ENCODE measurements at places on chromosomes 7 and 10. TPM values are rescaled to one million over a fixed set of nuclear protein-coding genes. Genes with fewer than 3 reads are reported as not detected.

NET1 gene
- 145 TPM for total RNA-seq

RELN gene
- total RNA-seq: 3.0 TPM

SORCS3 gene
- total RNA-seq: 0.16 TPM

CHAT gene
- not detected for total RNA-seq

PHYHIPL gene
- total RNA-seq: 0.44 TPM

CLDN3 gene
- 81.6 TPM for total RNA-seq

PON3 gene
- 5.9 TPM for total RNA-seq

TSPAN14 gene
- total RNA-seq: 74.8 TPM

TUBAL3 gene
- 1.9 TPM for total RNA-seq

SH2D4B gene
- not detected for total RNA-seq

CYP2C19 gene
- total RNA-seq: not detected

EPHB4 gene
- 21.4 TPM for total RNA-seq

NACAD gene
- 3.2 TPM for total RNA-seq

ATG9B gene
- total RNA-seq: 0.44 TPM

ABCB4 gene
- total RNA-seq: 0.33 TPM

LEP gene
- total RNA-seq: 41.6 TPM

CTAGE15 gene
- total RNA-seq: not detected

TMEM213 gene
- total RNA-seq: 2.3 TPM

DMBT1 gene
- 0.15 TPM for total RNA-seq

TMEM229A gene
- total RNA-seq: not detected

ACSM6 gene
- total RNA-seq: 0.66 TPM

BAMBI gene
- total RNA-seq: 41.9 TPM

TMEM140 gene
- total RNA-seq: 55.7 TPM

MKX gene
- total RNA-seq: 1.8 TPM

FGFR2 gene
- 62.8 TPM for total RNA-seq

ANKRD30A gene
- total RNA-seq: 2.6 TPM

CYP3A4 gene
- total RNA-seq: 0.59 TPM

LUC7L2 gene
- total RNA-seq: 108 TPM

DNAJB12 gene
- total RNA-seq: 38.7 TPM

ACSL5 gene
- total RNA-seq: 31.8 TPM

TMEM176A gene
- total RNA-seq: 42.6 TPM

TEX47 gene
- not detected for total RNA-seq

ASIC3 gene
- total RNA-seq: 1.3 TPM

NEBL gene
- total RNA-seq: 3.8 TPM

LFNG gene
- total RNA-seq: 9.1 TPM

SYNPO2L gene
- total RNA-seq: not detected

KAZALD1 gene
- total RNA-seq: 4.9 TPM

GATAD1 gene
- total RNA-seq: 42.6 TPM
